Breast epithelium (tissue), 4 donors: ENCODE measurements at places on chromosomes 3 and 15. TPM values are rescaled to one million over a fixed set of nuclear protein-coding genes. Genes with fewer than 3 reads are reported as not detected.
A peak's percentile ranks its signal among the peaks of the same experiment; 100 is the strongest.

LCTL gene
- not detected for total RNA-seq

DPPA4 gene
- not detected for total RNA-seq

UROC1 gene
- total RNA-seq = not detected

TMEM41A gene
- total RNA-seq = 22.2 TPM

INSYN1 gene
- total RNA-seq = 8.3 TPM

GP5 gene
- 0.16 TPM for total RNA-seq

KBTBD13 gene
- total RNA-seq = 0.33 TPM

ILDR1 gene
- 5.9 TPM for total RNA-seq

DALRD3 gene
- total RNA-seq = 27.5 TPM

GRCh38 chr15:33722005-33722672, 246.2 kb upstream of the CHRM5 start:
- H3K4me3 ChIP-seq = no peak overlapping the region
- H3K36me3 ChIP-seq = no peaks in the 10 kb centered on the region
- no peak overlapping the region for H3K27ac ChIP-seq
- no peaks in the 10 kb centered on the region for H3K4me1 ChIP-seq
- no peaks in the 10 kb centered on the region for H3K27me3 ChIP-seq

DNA sequence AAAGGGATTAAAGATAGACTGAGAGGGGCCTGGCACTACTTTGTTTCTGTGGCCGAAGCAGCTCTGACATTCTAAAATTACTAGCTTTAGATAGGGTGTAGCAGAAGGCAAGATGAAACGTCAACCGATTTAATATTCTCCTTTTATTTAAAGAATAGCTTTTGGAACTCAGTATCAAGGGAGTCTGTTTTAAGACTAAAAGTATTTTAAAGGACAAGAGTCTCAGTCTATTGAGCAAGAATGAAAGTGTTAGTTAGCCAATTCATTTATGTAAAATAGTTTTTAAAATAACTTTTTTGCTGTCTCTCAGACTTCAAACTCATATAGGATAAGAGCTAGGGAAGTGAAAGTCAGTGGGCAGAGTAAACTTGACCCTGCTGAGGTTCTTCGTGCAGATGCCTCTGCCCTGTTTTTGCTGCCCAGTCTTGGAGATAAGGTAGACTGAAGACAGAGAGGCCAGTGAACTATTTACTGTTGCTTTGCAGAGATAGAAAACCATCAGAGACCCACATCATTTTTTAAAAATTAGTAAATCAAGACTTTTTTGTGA, 1090.9 kb downstream of the ROBO2 start:
- H3K36me3 ChIP-seq = no peaks in the 10 kb centered on the region
- H3K27ac ChIP-seq = no peak overlapping the region
- no peak overlapping the region for H3K4me3 ChIP-seq
- no peaks in the 10 kb centered on the region for H3K4me1 ChIP-seq

DNA sequence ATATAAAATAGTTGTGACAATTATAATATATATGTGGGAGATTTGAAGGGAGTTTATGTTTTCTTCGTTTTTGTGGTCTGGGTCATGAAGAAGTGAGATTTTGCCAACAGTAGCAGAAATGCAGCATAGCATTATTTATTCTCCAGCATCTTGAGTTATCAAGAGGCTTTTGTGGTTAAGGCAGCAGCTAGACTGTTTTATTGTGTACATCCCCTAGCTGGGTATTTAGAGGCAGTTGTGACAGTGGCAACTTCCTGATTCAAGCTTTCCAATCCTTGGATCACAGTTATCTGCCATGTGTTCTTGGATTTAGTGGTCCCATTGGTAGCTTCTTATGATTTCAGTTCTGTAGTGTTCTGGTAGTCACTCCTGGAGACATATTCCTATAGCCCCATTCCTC, 29.0 kb downstream of the ARIH1 start:
- no peak for DNase-seq
- no peaks in the 10 kb centered on the region for H3K4me1 ChIP-seq
- H3K27me3 ChIP-seq = no peaks in the 10 kb centered on the region
- no peaks in the 10 kb centered on the region for H3K36me3 ChIP-seq
- H3K4me3 ChIP-seq = no peak overlapping the region
- H3K27ac ChIP-seq = no peak overlapping the region

DNA sequence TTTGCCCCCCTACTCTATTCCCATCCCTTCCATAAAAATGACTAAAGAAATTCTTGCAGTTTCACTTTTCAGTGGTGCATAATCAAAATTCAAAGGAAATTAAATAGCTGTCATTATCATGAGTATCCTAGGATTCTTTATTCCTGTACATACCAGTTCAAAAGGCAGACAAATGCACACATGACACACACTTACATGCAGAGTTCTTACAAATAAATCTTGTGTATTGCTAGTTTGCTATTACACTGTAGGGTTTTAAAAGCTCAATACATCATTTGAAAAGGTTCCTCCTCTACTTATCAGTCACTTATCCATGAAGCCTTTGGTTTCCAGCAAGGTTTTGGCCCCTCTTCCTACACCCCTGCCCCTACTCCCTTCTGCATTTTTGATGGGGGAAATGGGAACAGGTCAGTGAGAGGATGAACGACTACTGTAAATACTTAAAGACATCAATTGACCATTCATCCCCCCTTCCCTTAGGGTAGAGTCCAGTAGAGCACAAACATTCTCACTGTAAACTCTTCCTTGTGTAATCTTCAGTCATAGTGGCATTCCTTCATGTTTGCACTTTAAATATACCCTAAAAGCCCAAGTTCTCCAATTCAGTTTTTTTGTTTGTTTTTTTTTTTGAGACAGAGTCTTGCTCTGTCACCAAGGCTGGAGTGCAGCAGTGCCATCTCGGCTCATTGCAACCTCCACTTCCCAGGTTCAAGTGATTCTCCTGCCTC, 92.6 kb downstream of the SUCLG2 start:
- H3K4me3 ChIP-seq = no peak overlapping the region
- H3K27ac ChIP-seq = no peak overlapping the region
- no peaks in the 10 kb centered on the region for H3K27me3 ChIP-seq
- DNase-seq = no peak
- no peaks in the 10 kb centered on the region for H3K4me1 ChIP-seq
- no peaks in the 10 kb centered on the region for H3K36me3 ChIP-seq

DNA sequence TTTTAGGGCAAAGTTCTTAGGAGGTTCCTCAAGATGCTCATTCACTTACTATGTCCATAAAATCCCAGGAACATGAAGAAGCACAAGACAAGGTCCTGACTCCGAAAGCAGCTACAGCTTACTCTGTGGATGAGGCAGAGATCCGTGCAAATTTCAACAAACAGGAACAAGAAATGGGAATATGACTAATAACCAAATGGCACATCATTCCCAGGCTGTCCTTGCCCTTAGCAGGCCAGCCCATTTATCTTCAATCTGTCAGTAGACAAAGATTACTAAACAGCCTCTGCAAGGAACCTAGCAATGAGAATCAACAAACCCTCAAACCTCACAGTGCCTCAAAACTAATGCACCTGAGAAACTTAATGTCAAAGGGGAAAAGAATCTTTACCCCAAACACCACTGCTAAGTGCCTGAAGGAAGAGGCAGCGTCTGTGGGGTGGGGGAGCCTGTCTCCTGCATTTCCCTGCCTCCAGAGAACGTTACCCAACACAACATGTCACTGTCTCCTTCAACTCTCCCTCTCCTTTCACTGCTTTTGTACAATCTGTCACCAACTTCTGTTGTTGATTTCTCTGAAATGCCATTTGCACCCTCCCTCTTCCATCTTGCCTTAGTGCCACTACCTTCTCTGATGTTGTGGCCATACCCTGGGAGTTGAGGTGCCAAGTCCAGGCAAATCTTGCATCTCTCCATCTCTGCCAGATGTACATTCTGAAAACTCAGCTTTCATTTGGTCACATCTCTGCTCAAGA, 4.8 kb downstream of the TNFAIP8L3 start:
- no peaks in the 10 kb centered on the region for H3K4me1 ChIP-seq
- no peak overlapping the region for H3K4me3 ChIP-seq
- DNase-seq = no peak
- peaks cover 3% of the 10 kb centered on the region for H3K27me3 ChIP-seq
- H3K36me3 ChIP-seq = no peaks in the 10 kb centered on the region

- no peaks in the 10 kb centered on the region for H3K36me3 ChIP-seq
- no peak overlapping the region for H3K27ac ChIP-seq
- peaks cover 15% of the 10 kb centered on the region for H3K4me1 ChIP-seq
- no peak for DNase-seq
- peak overlapping the region; percentile 63 for H3K4me3 ChIP-seq
- peaks cover 97% of the 10 kb centered on the region for H3K27me3 ChIP-seq
Measured at GRCh38 chr3:138944929-138945708, 1.8 kb downstream of the FOXL2 start.

DNA sequence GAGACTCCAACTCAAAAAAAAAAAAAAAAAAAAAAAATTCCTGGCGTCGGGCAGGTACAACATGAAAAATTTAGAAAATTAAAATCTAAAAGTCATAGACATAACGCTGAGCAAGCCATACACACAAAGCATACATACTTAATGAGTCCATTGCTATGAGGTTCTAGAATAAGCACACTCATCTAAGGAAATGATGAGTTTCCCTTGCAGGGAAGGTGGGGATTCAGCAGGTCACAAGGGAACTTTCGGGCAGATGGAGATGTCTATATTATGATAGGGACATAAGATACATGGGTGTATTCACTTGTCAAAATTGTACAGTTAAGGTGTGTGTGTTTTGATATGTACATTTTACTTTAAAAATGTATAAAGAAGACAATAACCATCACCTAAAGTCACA, 120.2 kb upstream of the LIPC start:
- no peak overlapping the region for H3K4me3 ChIP-seq
- no peaks in the 10 kb centered on the region for H3K4me1 ChIP-seq
- no peaks in the 10 kb centered on the region for H3K36me3 ChIP-seq

DNA sequence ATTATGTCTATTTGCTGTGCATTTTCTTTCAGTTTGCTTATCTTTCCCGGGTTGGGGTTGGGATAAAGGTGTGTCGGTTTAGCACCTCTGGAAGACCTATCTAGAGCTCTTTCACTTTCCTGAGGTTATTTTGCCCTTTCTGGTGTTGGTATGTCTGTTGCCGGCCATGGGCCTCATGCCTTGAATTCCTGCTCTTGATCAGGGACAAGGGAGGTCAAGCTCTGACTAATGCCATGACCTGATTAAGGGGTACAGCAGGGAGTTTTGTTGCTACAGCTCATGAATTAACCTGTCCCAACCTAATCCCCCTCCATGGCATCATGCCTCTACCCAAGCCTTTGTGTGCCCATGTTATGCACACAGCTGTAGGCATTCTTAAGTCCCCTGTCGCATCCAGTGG, 70.5 kb upstream of the GOLGA6B start:
- no peak overlapping the region for H3K27ac ChIP-seq
- H3K36me3 ChIP-seq = peaks cover 16% of the 10 kb centered on the region
- H3K4me1 ChIP-seq = no peaks in the 10 kb centered on the region

DNA sequence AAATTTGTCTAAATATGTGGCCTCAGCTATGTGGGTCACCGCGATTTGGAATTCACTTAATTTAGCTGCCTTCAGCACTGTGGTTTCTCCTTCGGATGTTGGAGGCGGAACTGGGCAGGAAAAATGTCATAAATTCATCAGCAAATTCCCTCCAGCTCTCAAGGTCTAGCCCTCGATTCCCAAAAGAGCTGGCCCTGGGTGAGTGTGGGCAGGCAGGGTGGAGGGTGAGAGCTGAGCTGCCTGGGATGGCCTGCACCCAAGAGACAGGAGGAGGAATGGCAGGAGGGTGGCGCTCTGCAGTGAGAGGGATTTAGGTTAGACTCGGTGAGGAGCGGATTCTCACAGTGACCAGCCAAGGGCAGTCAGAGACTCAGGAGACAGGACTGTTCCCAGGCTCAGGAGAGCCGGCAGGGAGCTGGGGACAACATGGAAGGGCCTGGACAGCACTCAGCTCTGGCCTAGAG, 57.1 kb downstream of the FEM1B start:
- no peak for DNase-seq
- H3K36me3 ChIP-seq = no peaks in the 10 kb centered on the region
- H3K4me3 ChIP-seq = no peak overlapping the region
- peak overlapping the region; percentile 94 for H3K27ac ChIP-seq
- H3K27me3 ChIP-seq = no peaks in the 10 kb centered on the region
- peaks cover 21% of the 10 kb centered on the region for H3K4me1 ChIP-seq

DNA sequence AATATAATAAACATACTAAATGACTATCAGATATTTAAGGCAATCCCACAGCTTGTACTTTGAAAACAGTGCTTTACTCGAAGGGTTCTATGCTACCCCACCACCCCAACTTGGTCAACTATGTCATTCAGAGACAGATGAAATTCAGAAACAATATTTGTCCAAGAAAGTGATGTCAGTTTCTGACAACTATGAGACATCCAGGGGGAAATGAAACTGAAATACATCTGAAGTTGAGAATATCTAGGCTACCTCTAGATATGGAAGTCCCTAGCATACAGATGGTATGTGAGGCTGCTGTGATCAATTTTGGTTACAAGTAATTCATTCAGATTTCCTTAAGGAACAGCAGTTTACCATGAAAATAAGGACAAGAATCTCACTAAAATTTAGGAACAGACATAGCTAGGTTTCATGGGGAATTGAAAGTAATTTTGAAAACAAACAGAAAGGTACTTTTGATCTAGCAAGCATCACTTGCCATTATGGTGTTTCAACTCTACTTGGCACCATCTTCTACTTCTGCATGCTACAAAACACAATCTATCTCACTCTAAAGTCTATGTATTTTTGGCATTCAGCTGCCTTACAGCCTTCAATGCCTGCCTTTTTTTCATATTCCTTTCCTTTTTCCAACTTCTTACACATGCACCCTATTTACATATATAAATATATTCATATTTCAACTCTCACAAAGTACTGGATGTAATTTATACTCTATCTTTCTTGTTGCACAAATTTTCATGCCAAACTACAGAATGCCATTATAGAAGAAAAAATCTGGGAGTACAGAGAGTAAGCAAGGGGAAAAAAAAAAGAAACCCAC, 21.7 kb downstream of the ATG3 start:
- no peak overlapping the region for H3K27ac ChIP-seq
- no peaks in the 10 kb centered on the region for H3K27me3 ChIP-seq
- no peaks in the 10 kb centered on the region for H3K36me3 ChIP-seq
- no peak for DNase-seq
- H3K4me1 ChIP-seq = no peaks in the 10 kb centered on the region
- H3K4me3 ChIP-seq = no peak overlapping the region

GRCh38 chr3:22977650-22978289, 225.4 kb upstream of the UBE2E2 start:
- no peaks in the 10 kb centered on the region for H3K27me3 ChIP-seq
- no peak overlapping the region for H3K27ac ChIP-seq
- H3K4me3 ChIP-seq = no peak overlapping the region

DNA sequence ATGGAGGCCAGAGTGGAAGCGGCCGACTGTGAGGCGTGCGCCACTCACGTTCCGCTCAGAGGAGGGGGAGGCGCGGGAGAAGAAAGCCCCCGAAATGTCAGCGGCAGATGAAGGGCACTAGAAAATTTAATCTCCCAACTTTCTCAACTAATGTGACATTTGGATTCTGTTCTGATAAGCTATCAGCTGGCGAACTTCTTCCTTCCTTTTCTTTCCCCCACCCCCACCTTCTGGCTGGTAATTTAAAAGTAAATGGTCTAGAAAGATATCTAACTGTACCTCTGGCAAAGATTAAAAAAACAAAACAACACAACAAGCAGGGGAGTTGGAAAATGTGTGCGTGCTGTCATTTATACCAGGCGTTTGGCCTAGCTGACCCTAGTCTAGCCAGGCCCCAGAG, 26.4 kb upstream of the TMEM115 start:
- H3K4me1 ChIP-seq = peaks cover 3% of the 10 kb centered on the region
- DNase-seq = no peak
- no peaks in the 10 kb centered on the region for H3K36me3 ChIP-seq
- H3K4me3 ChIP-seq = no peak overlapping the region
- H3K27ac ChIP-seq = no peak overlapping the region
